ENCODE measurements at places on chromosomes 2 and 18. TPM values are rescaled to one million over a fixed set of nuclear protein-coding genes. Genes with fewer than 3 reads are reported as not detected.

TMEM37 gene
- 3.2 TPM for total RNA-seq

- no peak for DNase-seq
Observed at GRCh38 chr2:74690571-74690970, 36.5 kb downstream of the SEMA4F start.

DNA sequence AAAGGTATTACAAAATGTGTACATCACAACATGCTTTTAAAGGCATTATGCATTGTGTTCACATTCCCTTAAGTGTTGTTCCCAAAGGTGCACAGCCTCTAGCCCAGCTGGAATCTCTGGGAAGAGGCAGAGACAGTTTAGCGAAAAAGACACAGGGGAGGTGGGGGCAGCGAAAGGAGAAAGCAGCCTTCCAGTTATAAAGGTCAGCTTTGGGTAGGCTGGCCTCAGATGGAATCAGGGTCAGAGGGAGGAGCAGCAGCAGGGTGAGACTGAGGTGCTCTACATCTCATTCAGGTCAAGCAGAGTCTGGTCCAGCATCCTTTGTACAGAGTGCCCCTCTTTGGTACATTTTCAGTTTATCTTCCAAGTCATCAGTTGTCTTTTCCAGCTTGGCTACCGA, 68.6 kb downstream of the ASXL2 start:
- DNase-seq: no peak

KRTCAP3 gene
- total RNA-seq: 3.9 TPM

SAG gene
- not detected for total RNA-seq

DNA sequence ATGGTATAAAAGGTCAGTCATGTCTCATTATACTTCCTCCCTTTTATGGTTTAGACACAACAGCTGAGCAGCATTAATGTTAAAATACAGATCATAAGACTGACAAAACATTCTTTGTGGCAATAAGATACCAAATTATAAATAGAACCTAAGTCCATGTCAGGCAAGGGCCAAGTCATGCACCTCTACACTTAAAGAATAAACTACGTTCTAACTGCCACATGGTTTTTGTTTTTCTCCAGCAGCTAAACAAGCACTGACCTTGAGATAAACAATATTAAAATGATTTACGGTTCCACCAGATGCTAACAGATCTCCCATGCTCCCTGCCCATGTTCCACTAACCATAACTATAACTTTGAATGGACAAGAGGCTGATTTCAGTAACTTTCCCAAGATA, 368.6 kb upstream of the TFPI start:
- DNase-seq: no peak

ABHD1 gene
- not detected for total RNA-seq

DNA sequence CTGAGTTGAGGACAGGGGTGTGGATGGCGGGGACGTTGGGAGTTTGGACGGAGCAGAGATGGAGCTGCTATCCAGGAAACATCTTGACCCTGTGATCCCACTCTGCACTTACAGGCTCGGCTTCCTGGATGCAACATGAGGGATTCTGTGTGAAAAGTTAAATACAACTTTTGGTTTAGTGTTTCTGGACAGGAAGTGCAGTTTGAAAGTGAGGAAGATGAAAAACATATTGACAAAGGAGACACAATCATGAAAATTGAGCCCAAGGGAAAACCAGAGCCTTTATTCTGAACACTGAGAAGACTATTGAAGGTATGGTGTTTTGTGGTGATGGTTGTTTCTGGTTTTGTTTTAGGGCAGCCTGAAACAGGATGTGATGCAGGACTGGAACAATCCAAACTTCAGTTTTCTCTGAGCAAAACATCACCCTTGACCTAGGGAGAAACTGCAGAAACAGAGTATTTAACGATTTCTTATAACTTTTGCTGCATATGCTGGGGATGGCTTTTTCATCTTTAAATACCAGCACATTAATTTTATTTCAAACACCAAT, 76.5 kb upstream of the RFX8 start:
- DNase-seq: no peak

DNA sequence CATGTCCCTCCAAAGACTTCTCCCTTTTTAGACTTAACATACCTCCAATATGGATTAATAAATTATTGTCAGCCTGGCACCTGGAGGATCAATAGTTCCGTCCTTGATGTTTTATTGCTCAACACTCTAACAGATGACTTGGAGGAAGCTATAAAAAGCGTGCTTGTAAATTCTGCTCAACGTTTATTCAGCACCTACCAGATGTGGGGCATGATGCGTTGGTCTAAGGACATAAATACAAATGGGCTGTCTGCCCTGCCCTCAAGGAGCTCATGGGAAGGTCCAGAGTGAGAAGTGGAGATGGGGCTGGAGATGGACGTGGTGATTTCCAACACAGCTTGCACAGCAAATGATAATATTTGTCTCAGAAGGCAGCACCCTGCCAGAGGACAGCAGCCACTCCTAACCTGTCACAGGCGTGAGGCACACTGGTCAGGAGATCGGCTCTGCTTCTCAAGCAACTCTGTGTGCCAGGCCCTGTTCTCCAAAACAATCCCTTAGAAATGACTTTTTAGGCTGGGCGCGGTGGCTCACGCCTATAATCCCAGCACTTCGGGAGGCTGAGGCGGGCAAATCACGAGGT, 25.5 kb upstream of the ZCCHC2 start:
- no peak for DNase-seq

- DNase-seq: no peak
Observed at GRCh38 chr2:120341977-120342376, 4.0 kb upstream of the INHBB start.

DPP10 gene
- total RNA-seq: not detected

PIK3C3 gene
- 24.1 TPM for total RNA-seq

GRCh38 chr2:129888896-129889295, 90.6 kb upstream of the RAB6C start:
- DNase-seq: no peak

GRCh38 chr18:31920277-31920676, 22.7 kb downstream of the TRAPPC8 start:
- no peak for DNase-seq

- DNase-seq: no peak
Observed at GRCh38 chr18:33901894-33902512, 322.7 kb downstream of the NOL4 start.

DNA sequence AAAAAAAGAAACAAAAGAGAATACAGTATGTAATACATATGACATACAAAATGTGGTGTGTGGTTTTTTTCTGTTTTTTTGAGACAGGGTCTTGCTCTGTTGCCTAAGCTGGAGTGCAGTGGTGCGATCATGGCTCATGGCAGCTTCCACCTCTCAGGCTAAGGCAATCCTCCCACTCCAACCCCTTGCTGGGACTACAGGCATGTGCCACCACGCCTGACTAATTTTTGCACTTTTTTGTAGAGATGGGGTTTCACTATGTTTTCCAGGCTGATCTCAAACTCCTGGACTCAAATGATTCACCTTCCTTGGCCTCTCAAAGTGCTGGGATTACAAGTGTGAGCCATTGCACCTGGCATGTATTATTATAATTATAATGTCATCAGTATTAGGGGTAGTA, 38.9 kb downstream of the DHX57 start:
- DNase-seq: no peak

LRRFIP1 gene
- 132 TPM for total RNA-seq

DNA sequence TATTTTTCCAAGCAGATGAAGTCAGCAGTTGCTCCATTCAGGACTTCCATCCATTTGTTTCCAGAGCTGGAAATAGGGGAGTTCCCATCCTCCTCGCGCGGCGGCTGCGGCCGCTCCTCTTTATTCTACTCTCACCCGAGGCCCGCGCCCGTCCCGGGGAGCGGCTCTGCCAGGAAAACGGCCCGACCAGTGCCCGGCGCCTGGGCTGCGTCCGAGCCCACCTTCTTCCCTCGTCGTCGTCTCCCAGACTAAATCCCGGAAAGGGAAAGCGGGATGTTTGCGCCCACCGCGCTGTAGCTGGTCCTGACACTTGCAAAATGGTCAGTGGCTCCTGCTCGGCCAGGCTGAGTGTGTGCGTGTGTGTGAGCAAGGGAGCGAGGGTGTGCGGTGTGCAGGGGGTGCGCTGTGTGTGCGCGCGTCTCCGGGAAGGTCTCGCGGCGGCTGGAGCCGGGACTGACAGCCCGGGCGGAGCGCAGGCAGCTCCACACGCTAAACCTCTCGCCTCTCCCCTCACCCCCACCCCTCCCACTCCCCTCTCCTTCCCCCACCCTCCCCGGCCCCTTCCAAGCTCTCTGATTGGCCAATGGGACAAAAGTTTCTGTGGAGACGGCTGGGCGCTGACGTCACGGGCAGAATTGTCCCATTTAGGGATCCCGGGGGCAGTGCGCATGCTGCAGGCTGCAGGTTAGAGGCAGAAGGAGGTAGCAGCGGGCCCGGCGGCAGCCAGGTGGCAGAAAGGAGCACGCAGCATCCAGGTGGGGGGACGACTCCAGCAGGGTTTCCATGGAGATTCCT, at the start of gene NOL4:
TSS of gene NOL4 (minus strand) at position 491 of the 795 bp plus-strand sequence. CDS start 1,660 bp downstream, outside the sequence.
- no peak for DNase-seq

- no peak for DNase-seq
Observed at GRCh38 chr2:153461453-153461852, 17.1 kb downstream of the RPRM start.

DNA sequence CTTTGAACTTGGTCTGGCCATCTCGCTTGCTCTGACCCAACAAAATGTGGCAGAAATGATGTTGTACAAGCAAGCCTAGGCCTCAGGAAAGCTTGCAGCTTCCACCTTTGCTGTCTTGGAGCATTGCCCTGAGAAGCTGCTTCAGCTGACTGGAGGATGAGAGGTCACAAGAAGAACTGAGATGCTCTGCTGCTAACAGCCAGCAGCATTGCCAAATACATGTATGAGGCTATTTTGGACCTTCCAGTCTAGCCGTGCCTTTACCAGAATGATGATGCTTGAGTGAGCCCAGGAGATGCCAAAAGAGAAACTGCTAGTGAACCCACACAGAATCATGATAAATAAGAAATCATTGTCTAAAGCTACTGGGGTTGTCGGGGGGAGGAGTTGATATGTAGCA, 13.2 kb upstream of the ITGAV start:
- no peak for DNase-seq

RUFY4 gene
- total RNA-seq: not detected

DNA sequence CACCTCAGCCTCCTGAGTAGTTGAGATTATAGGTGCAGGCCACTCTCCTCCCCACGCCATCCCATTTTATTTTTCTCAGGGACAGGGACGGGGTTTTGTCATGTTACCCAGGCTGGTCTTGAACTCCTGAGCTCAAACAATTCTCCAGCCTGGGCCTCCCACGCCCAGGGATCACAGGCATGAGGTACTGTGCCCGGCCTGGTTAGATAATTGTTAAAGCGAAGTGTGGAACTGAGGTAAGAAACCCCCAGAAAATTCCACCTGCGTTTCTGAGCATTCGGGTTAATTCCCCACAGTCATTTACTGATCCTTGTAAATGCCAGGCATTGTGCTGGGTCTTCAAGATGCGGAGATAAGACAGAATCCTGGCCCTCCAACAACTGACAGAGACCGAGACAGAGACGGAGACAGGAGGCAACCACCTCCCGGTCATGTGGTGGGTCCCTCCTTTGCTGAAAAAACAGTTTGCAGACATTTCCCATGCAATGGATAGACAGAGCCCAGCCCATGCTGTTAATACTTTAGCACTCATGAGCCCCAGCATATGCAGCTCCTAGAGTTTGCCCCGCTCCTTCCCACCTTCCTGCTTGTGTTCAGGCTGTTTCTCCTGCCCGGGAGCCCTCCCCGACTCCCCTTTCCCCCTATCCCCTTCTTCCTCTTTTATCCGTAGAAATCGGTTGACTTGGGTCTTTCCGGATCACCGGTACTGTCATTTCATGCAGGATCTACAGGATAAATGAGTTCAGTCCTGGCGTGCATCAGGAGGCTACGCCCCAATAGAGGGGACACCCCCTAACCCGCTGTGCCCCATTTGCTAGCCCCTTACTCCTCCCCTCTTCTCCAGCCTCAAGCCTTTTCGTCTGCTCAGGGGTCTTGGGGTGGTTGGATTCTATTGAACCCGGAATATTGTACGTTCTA, 1.6 kb upstream of the RHOB start:
- peak; percentile 90 for DNase-seq

DNA sequence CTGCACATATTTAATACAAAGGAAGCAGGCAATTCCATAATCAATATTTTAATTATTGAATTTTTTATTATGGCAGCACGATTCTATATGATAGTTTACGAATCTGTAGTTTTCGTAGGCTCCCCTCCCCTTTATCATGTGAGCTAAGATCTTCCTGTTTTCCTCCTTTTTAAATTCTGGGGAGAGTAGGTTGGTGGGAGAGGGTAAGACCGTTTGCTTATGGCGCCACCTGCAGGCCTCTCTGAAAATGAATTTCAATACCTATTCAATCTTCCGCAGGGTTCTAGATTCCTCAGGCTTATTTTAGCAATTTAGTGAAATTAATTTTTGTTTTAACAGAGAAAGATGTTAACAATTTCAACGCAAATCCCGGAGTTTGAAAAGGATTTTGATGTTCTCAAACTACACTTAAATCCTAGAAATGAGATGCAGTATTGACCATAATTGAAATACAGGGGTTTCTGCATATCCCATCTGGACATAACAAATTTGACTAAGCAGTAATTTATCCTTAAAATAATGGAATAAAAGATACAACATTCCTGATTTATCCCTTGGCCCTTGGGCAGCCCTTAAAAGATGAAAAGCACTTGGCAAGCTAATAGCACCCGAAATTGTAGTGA, 12.8 kb upstream of the GBX2 start:
- DNase-seq: no peak

DNA sequence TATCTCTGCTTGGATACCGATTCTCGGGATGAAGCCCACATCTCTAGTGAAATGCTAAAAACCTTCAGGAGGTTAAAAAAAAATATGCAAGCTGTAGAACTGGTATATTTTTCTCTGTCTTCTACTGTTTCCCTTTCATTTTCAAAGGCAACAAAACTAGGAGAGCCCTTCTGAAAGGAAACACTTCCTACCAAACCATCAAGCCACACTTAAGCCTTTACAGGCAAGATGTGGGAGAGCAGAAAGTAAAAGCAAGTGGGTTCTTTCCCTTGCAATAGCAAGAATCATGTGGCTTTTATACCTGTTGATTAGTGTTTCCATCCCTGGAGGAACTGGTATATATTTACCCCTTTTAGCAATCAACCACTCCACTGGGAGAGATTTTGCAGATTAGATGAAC, 147.9 kb upstream of the ACAA2 start:
- DNase-seq: no peak

GRCh38 chr2:39227628-39228412, 15.9 kb downstream of the CDKL4 start:
- DNase-seq: no peak

PARD6G gene
- total RNA-seq: 32.7 TPM

OSR1 gene
- total RNA-seq: 5.9 TPM

- DNase-seq: no peak
Observed at GRCh38 chr2:12343141-12343540, 373.6 kb upstream of the TRIB2 start.

DNAJC10 gene
- total RNA-seq: 37.1 TPM

GRCh38 chr2:17164550-17164949, 353.7 kb downstream of the RAD51AP2 start:
- no peak for DNase-seq

GRCh38 chr2:232833830-232834229, 36.2 kb upstream of the SNORC start:
- DNase-seq: no peak

- DNase-seq: no peak
Observed at GRCh38 chr18:75433098-75433497, 5.6 kb upstream of the SMIM21 start.

Data from vagina (tissue), 2 donors.